ENCODE measurements at places on chromosomes 6 and 20.

GRCh38 chr6:32816746-32817204 is at the start of gene HLA-DOB:
HLA-DOB (minus strand) TSS chr6:32817002; CDS start chr6:32816951, 51 bp downstream.
- no peak for DNase-seq

- DNase-seq = no peak
Measured at GRCh38 chr20:23456409-23456808, 3.7 kb upstream of the CST11 start.

DNA sequence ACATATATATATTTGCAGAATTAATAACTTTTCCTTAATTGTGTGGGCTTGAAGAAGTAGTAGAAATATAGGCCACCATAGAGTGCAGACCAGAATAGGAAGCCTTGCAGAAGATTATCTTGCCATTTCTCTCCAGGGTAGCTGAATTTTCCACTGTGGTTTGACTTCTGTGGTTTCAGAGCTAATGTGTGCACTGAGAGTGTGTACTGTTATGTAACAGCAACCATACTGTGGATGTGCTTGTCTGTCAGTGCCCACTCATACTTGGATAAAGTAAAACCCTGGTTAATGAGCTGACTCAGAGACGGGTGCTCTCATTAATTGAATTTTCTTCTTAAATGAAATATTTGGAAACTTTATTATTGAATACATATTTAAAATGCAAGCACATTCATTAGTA is 57.2 kb downstream of the CEP43 start:
- DNase-seq = no peak

DNA sequence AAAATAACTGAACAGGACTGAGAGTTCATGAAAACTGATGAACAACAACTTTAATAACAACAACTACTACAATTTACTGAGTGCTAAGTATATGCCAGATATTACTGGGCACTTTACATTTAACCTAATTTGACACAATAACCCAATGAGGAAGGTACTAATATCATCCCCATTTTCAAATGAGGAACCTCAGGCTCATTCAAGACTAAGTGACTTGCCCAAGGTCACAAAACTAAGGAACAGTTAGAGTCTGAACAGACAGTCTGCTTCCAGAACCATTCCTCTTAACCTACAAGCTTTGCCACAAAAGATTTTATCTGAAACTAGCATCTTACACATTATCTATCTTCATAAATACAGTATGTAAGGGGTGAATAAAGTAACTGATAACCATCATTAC is 10.6 kb upstream of the NDRG3 start:
- DNase-seq = no peak

DNA sequence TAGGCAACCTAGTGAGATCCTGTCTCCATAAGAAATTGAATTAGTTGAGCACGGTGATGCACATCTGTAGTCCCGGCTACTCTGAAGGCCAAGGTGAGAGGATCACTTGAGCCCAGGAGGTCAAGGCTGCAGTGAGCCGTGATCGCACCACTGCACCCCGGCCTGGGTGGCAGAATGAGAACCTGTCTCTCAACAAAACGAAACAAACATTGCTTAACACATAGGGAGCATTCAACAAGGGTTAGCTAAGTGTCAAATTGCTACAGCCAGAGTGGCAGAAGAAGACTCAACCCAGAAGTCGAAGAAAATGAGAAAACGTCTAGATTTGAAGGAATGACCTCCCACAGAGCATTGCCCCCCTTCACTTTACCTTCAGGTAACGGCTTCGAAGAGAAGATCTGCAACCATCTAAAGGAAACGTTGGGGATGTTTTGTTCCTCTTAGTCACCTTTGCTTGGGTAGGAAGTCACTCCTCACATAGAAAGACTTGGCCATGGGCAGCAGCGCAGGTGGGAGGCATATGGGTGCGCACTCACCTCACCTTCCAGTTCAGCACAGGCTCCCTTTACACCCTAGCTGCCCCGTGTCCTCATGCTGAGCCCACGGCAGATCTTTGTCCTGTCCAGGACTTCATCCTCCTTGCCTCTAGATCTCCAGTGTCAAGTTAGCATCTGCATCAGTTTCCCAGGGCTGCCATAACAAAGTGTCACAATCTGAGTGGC is 63.7 kb upstream of the SHLD1 start:
- DNase-seq = no peak

GRCh38 chr20:51651921-51652549 is 109.5 kb upstream of the NFATC2 start:
- no peak for DNase-seq

DNA sequence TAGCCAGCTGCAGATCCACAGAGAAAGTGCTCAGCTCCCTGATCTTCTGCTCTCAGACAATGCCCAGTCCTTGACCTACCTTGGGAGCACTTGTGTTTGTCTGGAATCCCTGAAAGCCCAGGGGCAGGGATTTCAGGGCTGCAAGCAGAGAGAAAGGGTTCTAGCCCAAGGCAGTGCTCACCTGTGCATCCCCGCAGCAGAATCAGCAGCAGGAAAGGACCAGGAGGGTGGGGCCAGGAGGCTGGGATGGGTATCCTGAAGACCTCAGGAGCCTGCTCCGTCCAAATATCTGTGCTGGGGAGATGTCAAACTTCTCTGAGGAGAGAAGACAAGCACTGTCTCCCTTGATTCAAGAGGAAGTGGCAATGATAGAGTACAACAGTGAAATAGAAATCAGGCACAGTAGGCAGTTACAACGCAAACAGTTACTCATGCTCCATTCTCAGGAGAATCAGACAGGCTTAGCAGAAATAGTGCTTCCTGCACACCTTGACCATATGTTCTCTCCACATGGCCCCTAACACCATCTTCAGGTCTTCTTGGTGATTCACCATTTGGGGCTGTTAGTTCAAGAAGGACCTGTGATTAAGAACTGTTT is 28.7 kb upstream of the SIRPG start:
- DNase-seq = no peak

DNA sequence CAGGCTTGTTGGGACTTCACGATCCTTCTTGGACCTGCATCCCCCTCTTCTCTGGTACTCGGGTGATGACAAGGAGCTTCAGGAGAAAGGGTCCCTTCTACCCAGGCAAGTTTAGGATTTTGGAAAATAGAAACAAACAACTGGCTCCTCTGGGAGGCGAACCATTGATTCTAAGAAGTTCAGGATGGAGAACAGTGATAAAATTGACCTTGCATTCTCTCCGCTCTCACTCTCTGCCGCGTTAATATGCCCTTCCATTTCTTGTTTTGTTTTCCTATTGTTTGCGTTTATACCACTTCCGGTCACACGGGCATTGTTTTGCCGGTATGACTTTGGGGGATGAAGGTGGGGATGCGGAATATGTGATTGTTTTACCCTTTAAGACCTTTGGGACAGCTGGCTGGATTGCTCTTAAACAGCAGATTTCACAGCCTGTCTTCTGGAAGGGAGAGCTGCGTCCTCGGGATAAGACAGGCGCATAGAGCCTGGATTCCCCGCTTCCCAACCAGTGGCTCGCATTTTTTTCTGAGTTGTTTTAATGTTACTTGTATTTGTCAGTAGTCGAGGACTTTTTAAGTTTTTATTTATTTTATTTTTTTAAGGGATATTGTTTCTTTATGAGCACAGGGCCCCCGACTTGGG is 144.3 kb upstream of the ZNF184 start:
- DNase-seq = no peak

DNA sequence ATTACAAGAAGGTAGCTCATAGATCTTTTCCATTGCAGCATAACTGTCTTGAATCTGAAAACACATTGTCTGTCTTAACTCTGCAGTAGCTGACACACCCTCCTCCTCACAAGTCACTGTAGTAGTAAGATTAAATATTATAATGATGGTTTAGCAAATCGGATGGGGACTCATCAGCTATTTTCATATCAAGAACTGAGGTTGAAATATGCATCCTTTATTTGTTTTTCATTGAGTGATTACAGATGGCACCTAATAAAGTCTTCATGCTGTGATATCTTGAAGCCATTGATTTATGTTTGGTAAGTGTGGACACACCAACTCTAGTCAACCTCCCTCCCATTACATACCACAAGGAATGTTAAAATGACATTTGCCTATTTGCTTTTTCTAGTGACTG is 267.4 kb upstream of the TAB2 start:
- no peak for DNase-seq

- DNase-seq = no peak
Measured at GRCh38 chr6:6695625-6696276, 107.2 kb downstream of the LY86 start.

GRCh38 chr20:2840967-2841531 is 504 bp downstream of the VPS16 start:
- DNase-seq = peak; percentile 68

DNA sequence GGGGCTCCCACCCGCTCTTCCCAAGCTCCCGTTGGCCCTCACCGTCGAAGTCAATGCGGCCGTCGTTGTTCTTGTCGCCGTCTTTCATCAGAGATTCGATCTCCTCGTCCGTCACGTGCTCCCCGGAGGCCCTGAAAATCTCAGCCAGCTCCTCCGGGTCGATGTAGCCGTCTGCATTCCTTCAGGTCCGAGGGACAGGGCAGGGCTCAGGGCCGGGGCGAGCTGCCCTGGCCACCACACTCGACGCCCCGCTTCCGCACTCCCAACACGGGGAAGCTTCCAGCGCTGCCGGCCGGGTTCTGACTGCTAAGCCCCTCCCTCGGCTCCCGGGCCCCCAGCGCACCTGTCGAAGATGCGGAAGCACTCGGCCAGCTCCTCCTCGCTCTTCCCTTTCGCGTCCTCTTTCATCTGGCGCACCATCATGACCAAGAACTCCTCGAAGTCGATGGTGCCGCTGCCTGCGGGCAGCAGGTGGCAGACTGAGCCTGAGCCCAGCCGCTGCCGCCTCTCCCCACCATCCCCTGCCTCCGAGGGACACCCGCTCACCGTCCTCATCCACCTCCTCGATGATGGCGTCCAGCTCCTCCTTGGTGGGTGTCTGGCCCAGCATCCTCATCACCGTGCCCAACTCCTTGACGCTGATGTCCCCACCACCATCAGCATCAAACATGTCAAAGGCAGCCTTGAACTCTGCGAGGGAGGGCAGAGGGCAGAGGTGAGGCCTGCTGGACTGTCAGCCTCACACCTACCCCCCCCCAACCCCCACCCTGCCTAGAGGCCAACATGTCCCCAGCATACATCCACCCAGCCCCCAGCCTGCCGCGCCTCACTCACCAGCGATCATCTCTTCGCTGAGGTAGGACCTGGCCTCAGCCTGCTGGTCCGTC is 2.9 kb downstream of the TNNC2 start:
- DNase-seq = no peak

- no peak for DNase-seq
Measured at GRCh38 chr20:7399114-7399513, 541.1 kb downstream of the HAO1 start.

GRCh38 chr20:17854307-17854903 is 114.2 kb downstream of the SNX5 start:
- peak; percentile 51 for DNase-seq

DNA sequence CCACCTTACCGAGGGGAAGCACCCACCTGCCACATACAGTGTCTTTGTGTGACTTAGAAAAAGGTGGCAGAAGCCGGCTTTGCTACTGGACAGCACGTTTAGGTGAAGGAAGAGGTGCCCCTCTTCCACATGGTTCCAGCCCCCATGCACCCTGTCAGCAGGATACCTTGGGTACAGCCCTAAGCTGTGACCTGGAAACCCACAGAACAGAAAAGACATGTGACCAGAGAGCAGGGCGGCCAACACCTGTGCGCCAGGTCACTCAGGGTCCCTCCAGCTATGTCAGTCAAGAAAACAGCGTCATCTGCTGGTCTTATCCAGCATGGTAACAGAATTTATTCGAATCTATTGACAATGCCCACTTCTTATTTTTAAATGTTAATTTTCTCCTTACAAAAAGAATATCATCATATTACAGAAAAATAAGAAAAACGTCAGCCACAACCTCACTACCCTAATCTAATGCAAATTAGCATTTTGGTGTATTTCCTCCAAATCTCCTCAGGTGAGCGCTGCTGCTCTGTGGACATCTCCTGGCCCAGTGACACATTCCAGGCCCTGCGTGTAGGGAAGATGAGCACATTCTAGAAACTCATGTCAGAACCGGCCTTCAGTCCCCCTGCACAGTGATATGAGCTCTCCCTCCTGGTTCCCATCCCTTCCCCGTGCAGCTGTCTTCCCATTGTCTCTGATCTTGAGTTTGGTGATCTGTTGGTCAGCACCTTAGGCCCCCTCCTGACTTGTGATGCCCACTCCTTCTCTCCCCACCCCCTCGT is 37.2 kb downstream of the GTF2H5 start:
- no peak for DNase-seq

- no peak for DNase-seq
Measured at GRCh38 chr6:46002264-46002663, 13.4 kb downstream of the CLIC5 start.

GRCh38 chr6:38142178-38142902 is 322.8 kb downstream of the ZFAND3 start:
- DNase-seq = no peak

- DNase-seq = no peak
Measured at GRCh38 chr6:26121141-26122004, 34.1 kb downstream of the HFE start.

GRCh38 chr6:116106146-116106545 is 5.5 kb downstream of the NT5DC1 start:
- DNase-seq = no peak

GRCh38 chr20:39651645-39652325 is 689.6 kb downstream of the DHX35 start:
- no peak for DNase-seq

GRCh38 chr20:51608061-51608460 is 65.5 kb upstream of the NFATC2 start:
- no peak for DNase-seq

- no peak for DNase-seq
Measured at GRCh38 chr20:60795651-60796050, 456.4 kb upstream of the CDH4 start.

DNA sequence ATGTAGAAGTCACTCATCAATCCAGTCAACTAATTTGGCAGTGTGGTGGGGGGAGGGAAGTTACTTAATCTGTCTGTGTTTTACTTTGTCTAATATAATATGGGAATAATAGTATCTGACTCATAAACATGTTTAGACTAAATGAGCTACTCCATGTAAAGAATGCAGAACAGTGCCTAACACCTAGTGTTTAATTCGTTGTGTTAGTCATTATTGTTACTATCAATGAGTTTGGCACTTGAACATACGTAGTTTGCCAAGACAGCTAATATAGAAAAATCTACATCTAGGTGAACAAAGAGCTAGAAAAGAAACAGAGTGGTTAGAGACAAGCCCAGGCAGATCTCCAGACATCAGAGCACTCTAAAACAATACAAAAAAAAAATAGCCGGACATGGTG is 49.1 kb downstream of the IRAK1BP1 start:
- no peak for DNase-seq

- no peak for DNase-seq
Measured at GRCh38 chr6:25366903-25367545, 87.8 kb downstream of the CARMIL1 start.
